ENCODE measurements at places on chromosomes 2 and 18.

DNA sequence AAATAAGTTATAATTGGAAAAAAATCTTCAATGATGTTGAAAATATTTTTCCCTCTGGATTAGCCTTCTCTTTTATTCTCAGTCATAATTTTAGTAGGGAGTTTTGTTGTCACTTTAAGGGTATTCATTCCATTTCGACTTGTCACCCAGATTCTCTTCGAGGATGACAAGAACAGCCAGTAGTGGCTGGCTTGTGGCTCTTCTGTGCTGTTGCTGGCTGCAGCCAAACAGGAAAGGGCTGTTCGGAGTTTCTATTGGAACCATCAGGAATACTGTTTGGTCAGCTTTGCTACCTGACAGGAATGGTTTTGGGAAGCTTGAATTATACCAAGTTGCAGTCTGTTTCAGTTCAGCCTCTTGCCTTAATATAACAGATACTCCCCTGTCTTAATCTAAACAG, 41.6 kb downstream of the MGAT5 start:
- no peak for DNase-seq

DNA sequence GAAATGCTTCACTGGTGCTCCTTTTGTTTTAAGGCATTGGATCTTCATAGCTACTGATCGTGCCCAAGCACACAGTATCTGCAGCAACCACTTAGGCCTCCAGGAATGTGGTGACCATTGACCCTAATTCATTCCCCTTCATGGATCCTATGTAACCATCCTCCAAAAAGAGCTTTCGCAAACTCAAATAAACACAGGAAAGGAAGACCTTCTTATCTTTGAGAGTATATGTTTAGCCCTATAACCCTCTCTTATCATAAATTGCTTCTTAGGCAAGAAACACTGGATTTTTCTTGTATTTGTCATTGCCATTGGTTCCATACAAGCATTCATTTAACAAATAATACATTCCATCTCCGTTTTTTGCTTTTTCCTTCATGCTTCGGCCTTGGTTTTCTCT, 4.1 kb upstream of the TTR start:
- DNase-seq = no peak

DNA sequence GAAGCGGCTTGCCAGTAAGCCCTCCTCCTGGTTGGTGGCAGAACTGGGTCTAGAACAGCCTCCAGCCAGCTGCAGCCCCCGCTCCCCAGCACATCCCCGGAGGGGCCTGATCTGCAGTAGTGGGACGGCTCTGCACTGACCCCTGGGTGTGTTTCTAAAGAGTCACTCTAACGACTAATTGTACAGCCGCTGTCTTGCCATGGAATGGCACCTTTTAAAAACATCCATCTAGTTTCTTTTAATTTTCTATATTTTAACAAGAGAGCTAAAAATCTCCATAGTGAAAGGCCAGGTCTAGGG, 82.0 kb downstream of the MTCL1 start:
- no peak for DNase-seq

DNA sequence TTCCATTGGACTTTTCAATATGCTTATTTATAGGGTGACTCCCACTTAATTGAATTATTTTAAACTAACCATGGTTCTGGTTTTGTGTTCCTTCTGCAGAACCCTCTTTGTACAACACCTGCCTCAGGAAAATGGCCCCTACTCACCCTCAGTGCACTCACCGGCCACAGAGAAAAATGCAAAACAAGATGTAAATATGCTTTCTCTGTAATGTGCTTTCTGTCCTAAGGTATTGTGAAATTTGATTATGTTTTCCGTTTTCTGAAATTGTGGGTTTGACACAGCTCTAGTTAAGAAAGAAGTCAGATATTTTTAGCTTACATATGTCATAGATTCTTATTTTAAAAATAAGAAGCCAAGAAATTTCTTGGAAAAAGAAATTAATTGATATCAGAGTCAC, 357.7 kb upstream of the SMIM21 start:
- DNase-seq = no peak

DNA sequence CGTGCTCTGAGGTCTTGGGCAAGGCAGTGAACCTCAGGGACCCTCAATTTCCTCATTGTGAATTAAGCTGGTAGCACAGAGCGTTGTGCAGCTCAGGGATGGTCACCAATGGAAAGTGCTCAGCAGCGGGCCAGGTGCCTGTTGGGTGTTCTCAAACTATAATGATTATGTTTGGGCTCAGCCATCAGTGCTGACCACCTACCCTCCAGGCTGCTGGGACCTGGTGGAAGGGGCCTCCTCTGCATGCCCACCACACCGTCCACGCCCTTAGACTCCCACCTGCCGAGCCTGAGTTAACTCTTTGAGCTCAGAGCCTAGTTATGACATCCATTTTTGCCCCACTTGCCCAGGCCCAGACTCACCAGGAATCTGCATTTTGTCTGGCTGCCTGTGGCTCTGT, 35.0 kb downstream of the GLI2 start:
- DNase-seq = no peak

DNA sequence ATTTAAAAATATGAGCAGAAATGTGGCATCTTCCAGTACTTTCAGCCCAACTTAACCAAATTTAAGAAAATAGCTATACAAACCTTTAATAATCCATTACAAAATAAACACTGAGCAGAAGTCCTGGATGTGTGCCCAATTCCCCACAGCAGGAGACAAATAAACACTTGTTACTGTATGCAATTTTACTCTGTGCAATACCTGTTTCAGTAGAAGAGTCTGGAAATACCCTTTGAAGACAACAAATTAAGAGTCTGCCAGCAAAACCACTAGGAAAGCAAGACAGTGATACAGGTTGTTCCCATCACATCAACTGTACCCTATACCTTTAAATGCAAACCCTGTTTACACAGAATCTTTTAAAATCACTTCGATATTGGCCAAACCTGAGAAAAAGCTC, 41.4 kb upstream of the RNU4ATAC start:
- no peak for DNase-seq

DNA sequence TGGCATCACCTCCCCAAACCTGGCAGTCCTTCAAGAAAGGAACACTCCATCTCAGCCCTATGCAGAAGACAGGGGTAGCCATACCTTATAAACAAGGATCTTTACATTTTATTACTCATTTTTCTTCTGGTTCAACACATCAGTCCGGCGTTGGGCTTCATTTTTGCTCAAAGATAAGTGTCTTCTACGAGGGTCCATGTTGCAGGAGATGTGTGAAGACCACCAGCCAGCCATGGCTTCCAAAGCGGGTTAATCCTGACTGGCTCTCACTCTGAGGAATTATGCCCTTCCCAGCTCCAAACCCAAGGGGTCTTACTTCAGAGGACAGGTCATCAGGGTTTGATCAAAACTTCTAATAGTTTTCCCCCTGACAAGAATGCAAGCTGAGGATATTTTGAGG, 23.9 kb upstream of the GNAL start:
- DNase-seq = no peak

DNA sequence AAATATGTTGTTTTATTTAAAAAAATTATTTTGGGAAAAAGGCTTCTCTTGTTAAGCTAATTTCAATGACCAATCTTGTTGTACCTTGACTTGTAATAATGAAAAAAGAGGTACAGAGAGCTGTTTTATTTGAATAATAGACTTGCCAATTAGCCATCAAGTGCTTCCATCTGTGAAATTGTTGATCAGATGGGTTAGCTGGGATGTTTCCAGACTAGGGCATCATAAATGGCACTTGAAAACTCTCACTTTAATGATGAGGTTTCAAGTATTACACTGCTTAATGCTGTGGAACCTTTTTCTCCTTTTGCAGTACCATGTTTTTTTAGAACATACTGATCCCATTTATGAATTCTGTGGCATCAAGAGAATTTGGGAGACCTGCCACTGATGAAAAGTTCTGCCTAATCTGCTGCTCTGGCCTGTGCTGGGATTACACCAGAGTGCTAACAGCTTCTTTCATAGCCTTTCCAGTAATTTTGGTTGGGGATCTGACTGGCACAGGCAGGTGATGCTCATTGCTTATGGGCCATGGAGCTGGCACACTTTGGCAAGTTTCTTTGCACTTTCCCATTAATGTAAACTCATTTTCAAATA, 24.2 kb downstream of the PSMD14 start:
- DNase-seq = no peak

DNA sequence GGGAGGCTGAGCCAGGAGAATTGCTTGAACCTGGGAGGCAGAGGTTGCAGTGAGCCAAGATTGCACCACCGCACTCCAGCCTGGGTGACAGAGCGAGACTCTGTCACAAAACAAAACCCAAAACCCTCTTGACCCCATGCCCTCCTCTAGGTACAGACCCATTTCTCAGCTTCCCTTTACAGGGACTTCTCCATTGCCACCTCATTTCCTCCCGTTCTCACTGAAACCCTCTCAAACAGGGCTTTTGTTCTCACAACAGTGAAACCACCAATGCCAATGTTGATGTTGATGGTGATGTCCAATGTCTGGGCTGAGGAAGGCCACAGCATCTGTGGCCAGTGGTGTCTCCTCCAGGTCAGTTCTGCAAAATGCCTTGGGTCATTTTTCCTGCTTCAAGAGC, 69.0 kb upstream of the ZCCHC2 start:
- no peak for DNase-seq

DNA sequence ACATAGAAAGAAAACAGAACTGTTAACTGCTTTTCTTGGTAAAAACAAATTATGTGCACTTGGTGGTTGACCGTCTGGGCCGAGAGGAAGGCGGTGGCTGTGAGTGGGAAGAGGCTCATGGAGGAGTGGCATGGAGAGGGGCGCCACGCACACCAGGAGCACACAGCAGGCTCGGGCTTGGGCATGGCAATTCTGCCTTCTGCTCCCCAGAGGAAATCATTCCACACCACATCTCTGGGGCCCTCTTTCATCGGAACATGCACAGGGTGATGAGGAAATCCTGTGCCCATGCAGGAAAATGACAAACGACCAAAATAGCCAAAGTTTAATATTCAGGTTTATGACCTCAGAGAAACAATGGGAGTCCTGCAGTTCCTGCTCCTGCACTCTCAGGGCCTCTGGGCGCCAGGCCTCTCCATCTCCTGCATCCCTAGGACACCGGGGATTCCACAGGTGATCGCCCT, 26.4 kb downstream of the WDFY1 start:
- no peak for DNase-seq

DNA sequence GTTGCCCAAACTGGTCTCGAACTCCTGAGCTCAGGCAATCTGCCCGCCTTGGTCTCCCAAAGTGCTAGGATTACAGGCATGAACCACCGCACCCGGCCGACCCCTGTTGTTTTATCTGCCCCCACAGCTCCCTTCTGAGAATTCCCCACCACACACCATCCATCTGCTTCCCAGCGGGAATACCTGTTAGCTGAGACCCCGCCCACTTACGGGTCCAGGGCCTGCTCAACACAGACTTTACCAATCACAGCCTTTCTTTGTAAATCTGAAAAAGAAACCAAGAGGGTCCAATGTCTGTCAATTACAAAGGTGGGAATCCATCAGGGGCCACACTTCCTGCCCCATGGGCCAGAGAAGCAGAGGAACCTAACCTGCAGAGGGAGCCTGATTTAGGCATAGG, 14.2 kb upstream of the CABLES1 start:
- DNase-seq = no peak

DNA sequence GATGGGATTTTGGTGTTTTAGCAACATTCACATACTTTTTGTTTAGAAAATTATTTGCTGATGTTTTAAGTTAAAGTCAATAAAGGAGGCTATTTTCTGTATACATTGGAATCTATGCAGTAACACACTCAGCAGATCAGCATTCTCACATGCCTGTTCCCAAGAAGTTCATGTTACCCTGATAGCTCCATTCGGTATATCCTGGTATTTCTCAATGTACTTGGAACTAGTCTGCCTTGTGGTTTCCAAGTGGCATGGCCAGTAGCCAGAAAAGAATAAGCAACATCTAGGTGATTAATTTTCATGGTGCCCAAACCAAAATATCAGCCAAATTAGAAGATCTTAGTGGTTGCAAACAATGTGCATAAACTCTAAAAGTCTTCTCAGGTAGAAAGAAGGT, 5.2 kb upstream of the NCAPH start:
- no peak for DNase-seq

GRCh38 chr18:45849529-45849928, 24.1 kb downstream of the SIGLEC15 start:
- DNase-seq = no peak

- no peak for DNase-seq
These were observed 289.7 kb upstream of the KCNJ3 start for GRCh38 chr2:154408786-154409185.

GRCh38 chr2:30147715-30148610, 1.2 kb downstream of the YPEL5 start:
- peak; percentile 45 for DNase-seq

GRCh38 chr18:32441533-32441932, 29.1 kb downstream of the GAREM1 start:
- no peak for DNase-seq

DNA sequence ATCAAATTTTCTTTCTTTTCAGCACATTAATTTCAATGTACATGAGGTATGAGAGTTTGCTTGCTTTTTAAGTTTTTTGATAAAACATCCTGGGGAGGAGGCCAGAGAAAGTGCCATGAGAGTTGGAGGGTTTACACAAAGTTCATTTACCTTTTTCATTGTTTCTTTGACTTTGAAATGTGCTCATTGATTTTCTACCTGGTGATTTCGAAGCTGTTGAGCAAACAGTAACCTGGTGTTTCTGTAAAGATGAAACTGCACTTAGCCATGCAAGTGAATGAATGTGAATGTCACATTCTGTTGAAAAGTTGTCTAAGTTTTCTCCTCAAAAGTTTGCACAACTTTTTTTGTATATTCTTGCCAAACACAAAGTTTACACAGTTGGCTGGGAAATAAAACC, 797.0 kb downstream of the METTL4 start:
- no peak for DNase-seq

GRCh38 chr2:11805024-11805423, 58.6 kb downstream of the LPIN1 start:
- no peak for DNase-seq

- DNase-seq = no peak
These were observed 87.7 kb upstream of the LYPD1 start for GRCh38 chr2:132757676-132758075.

DNA sequence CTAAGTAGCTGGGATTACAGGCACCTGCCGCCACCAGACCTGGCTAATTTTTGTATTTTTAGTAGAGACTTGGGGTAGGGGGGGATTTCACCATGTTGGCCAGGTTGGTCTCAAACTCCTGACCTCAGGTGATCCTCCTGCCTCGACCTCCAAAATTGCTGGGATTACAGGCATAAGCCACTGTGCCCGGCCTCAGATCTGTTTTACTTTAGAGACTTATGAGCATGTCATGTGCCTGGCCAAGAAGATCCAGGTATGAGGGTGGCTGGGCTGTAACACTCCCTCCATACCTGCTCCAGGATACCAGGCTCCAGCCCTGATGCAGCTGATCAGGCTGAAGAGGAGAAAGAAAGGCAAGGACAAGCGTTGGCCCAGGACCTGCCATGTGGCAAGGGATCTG, 125.0 kb downstream of the LPIN1 start:
- DNase-seq = no peak

- no peak for DNase-seq
These were observed at the start of gene SP5 for GRCh38 chr2:170715062-170715931. TSS of gene SP5 (plus strand) at chr2:170715337. CDS start at chr2:170715513, 176 bp downstream.

DNA sequence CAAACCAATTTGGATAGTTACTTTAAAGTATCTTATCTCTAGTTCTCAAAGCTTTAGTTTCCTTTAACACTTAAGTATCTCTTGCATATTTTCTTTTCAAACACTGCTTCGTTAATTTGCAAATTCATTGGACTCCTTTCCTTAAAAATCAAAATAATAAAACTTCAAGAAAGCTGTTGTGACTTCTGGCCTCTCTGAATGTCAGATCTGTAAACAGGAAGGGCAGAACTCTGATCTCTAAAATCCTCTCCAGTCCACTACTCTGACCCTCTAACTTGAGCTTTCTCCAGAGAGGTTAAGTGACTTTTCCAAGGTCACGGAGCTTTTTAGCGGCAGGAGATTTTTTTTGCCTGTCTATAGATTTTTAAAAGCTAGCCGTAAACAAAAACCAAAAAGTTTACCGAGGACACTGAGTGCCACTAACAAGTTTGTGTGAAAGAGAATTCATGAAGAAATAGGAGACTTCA, 155.5 kb downstream of the TGIF1 start:
- DNase-seq = no peak

All from stimulated activated CD4-positive, alpha-beta T cell treated with anti-CD3 and anti-CD28 coated beads, Interleukin-1b, Interleukin-23, amount 100 ng/mL, for 1 hour (primary cell).